ENCODE measurements at places on chromosomes 4 and X.

DNA sequence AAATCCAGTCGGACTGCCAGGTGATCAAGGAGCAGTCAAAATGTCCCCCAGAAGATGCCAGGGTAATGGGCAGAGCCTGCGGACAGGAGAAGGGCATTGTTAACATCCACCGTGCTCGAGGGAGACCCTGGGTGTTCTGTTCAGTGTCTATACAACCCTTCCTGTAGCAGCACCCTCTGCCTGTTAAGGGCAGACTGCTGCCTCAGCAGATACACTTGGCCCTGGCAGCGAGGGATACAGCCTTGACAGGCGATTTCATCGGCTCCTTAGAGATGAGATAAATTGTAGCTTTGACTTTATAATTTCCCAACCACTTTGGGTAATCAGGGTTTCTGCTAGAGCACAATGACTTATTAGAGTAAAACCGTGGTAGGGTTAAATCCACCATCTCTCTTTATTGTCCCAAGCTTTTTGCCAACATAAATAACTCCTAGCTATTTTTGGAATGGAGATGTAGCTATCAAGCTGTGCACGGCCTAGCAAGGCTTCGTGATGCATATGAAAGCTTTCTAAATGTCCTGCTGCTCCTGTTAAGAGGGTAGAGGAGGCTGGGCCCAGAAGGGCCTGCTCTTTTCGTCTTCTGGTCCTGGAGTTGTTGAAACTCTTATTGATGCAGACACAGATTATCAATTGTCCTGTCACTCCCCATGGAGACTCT is 195.9 kb downstream of the CPEB2 start:
- no peak for DNase-seq

- DNase-seq: no peak
Observed at GRCh38 chr4:89837385-89837992, 528 bp upstream of the SNCA start.

DNA sequence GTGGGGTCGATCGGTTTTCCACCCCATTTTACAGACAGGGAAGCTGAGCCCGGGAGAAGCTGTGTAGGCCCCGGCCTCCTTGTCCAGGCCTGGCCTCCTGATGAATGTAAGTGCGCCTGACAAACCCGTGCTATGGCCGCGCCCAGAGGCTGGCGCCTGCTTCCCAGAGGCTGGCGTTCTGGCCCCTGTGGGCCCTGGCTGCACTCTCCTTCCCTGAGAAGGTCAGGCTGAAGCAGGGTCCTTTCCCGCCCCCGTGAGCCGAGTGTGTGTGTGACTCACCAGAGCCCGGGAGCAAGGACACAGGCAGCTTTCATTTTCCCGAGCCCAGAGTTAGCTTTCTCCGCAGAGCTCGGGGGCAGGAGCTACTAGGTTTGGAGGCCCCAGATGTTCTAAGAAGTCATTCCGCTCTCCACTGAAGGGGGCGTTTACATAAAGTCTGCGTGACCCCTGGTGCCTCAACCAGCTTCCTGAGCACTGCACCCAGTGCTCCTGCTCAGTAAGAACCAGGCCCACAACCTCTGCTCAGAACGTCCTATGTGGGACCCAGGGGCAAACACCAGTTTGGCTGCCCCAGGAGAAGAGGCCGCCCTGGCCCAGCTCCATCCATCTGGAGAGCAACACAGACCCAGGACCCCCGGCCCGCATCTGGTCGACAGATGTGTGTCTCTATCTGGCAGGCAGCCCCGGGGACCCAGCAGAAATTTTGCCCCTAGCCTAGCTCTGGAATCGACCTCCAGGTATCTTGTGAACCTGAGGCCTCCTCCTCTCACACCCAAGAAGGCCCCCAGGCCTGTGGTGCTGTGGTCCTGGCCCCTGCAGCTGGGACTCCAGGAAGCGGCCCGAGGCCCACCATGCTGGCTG is 13.6 kb downstream of the UVSSA start:
- peak; percentile 7 for DNase-seq

DNA sequence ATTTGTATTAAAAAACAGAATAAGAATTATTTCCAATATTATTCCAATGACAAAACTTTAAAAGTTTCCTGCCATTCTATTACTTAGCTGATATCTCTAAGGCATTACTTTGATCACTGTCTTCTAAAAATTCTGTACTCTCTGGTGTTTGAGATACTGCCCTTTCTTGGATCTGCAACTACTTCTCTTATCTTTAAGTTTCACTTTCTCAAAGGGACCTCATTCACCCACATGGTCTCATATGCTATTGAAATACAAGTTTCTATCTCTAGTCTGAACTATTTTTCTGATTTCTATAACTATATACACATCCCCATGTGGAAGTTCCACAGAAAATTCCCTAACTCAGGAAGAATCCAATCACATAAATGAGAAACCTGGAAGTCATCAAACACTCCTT is 22.2 kb downstream of the TMPRSS11E start:
- no peak for DNase-seq

DNA sequence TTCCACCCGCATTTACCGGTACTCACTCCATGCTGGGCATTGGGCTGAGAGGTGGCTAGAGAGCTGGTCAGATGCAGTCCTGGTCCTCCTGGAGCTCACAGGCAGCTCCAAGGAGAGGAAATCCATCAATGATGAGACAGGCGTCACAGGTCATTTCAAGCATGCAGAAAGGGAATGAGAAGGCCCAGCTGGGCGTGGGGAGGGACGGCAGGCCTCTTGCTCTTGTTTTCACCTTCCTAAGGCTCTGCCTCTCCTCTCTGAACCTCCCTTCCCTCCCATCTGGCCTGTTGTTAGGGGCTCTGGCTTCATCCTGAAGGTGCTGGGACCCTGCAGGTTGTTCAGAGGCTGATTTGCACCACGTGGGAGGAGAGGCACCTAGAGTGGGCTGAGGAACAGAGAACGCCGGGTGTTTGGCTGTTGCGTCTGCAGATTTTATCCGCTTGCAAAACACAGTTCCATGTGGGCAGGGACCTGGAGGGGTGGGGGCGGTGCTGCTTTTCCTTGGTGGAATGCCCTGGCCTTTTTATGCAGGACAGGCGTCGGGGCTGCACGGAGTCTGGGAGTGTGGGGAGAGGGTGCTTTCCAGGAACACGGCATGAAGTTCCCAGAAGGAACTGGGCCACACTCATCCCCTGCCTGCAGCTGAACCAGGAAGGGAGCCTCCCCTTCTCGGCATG is 81.5 kb upstream of the PSAPL1 start:
- DNase-seq: no peak

DNA sequence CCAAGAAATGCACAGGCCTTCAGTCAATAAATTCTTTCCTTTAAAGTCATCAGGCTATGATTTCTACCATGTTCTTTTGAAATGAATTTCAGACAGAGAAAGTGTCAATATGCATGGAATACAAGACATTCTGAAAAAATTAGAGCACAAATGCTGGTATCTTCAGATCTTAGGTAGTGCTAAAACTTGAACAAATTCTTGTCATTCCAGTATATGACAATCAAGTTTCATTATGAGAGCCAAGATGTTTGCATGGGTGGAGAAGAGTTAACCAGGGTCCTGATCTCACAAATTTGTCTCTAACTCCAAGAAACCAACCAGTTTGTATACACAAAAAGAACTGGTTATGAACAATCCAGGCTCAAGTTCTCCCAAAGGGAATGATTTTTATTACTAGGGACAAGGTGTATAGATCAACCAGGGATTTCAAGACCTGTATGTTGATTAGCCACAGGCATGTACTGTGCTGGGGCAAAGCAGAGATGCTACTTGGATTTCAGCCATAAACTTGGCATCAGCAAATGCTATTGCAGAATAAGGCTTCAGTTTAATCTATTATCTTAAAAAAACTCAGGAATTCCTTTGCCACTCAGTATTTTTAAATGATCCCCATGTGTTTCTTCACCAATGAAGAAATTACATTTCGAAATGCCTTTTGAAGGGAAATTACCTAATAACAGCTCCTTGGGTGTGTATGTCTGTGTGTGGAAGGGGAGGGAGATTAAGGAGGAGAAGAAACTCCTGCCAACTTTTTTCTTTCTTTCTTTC is 69.7 kb downstream of the FANCB start:
- DNase-seq: peak; percentile 83

- peak; percentile 91 for DNase-seq
Observed at GRCh38 chr4:7358100-7358735, 76.5 kb downstream of the PSAPL1 start.

GRCh38 chrX:110836982-110837381 is 41.4 kb upstream of the CHRDL1 start:
- no peak for DNase-seq

GRCh38 chrX:5971300-5971699 is 257.4 kb downstream of the NLGN4X start:
- no peak for DNase-seq

DNA sequence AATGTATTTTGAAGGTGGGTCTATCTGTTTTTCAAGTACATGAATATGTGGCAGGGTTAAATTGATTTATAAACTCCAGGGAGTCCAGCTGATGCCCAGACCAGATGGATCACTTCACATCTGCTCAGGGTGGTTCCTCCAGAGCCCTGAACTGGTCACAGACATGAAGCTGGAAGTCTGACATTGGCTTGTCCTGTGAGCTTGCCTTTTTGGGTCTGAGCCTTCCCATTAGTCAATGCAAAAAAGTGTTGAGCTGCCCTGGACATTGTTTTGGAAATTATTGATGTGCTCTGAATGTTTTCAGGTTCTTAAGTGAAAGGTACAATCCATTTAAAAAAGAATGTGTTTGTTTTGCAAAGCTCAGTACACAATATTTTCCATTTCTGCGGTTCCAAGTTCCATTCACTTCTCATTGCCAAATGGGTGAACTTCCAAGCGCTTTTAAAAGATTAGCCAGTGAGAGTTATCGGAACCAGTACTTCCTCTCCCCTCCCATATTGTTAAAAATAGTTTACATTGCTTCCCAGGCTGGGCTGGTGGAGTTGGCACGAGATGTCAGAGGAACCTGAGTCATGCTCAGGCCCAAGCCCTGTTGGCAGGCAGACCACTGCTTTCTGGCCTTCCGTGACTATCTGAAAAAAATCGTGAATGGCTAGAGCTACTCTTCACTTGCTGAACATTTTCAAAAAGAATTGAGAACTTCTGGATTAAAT is 52.1 kb downstream of the PDGFRA start:
- DNase-seq: peak; percentile 99

DNA sequence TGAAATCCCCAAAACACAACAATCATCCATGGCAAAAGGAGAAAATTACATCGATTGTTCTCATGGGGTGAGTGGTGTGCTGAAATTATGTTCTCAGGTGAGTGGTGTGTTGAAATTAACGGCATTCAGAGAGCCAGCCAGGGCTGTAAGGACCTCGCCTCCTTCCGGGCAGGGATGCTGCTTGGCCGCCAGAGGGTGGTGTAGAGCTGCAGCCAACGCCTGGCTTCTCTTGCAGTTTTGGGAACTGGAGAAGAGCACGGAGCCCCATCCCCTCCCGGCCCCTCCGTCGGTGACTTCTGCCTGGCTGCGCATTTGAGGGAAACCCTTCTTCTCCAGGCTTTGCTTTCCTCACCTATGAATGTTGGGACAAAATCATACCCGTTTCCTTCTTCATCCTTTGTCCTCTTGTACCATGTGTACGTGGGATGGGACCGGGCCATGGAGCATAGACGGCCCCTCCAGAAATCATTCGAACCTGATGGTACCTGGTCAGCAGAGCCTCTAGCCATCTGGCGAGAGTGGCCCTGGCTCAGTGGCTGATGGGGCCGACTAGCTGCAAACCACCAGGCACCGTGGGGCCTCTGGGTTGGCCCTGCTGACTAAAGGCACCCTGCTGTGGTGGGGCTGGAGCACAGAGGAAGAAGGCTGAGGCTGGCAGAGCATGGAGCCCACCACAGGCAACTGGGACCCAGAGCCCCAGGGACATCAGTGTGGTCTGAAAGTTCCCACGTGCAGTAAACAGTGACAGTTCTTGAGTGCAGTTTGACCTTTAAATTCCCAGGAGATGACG is 28.4 kb downstream of the TRMT44 start:
- peak; percentile 56 for DNase-seq

GRCh38 chrX:68190799-68191198 is 242.5 kb downstream of the OPHN1 start:
- DNase-seq: no peak

GRCh38 chrX:51494409-51494808 is 2.0 kb downstream of the NUDT11 start:
- no peak for DNase-seq

- DNase-seq: peak; percentile 25
Observed at GRCh38 chrX:17020851-17021821, 74.7 kb downstream of the REPS2 start.

DNA sequence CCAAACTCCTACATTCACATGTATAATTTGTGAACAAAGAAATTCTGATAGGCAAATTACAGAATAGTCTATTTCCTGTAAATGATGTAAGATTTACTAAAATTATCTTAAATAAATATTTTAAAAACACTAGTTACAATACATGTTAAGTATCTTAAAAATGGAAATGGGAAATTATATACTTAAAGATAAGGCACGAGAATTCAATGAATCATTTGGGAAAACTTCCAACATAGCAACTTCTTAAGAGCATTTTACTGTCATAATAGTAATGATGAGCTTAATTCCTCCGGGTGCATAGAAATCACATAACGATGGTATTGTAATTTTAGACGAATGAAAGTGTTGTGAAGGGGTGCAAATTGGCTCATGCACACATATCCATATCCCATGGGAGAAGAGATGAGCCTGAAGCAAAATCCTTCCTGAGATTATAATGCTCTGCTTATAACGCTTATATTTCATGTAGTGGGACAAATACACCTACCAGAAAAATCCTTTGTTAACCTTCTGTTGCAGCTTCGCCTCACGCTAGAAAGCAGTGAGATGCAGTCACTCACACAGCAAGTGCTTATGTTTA is 873.5 kb downstream of the PDHA2 start:
- DNase-seq: no peak

DNA sequence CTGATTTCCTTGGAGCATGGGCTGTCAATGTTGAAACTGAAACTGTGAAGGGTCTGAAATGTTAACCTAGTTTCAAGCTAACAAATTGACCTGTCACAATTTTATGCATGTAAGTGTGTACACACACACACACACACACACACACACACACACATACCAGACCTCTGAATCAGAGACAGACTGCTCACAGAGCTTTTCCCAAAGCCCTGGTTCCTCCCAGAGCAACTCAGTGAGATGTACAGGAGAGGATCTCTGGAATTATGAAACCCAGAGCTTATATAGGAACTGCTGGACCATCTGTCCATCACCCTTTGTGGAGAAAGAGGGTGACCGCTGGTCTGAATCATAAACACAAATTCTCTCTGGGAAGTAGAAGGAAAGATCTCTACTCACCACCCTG is 228.1 kb upstream of the PRPS2 start:
- peak; percentile 55 for DNase-seq

- peak; percentile 40 for DNase-seq
Observed at GRCh38 chrX:41064018-41064417, 21.2 kb upstream of the USP9X start.

GRCh38 chrX:109840585-109840984 is 107.5 kb upstream of the ACSL4 start:
- peak; percentile 92 for DNase-seq

- DNase-seq: no peak
Observed at GRCh38 chrX:44344687-44345086, 1.2 kb upstream of the EFHC2 start.

- DNase-seq: no peak
Observed at GRCh38 chr4:2832309-2832980, 11.2 kb upstream of the ADD1 start.

GRCh38 chrX:22078117-22078516 is 46.0 kb downstream of the PHEX start:
- peak; percentile 29 for DNase-seq

All from AG10803 (cell line).